ENCODE measurements at places on chromosomes 5 and 9.

GRCh38 chr9:31839273-31839672 is 545.2 kb upstream of the ACO1 start:
- DNase-seq = no peak

GRCh38 chr5:125421006-125421405 is 674.6 kb upstream of the ZNF608 start:
- no peak for DNase-seq

DNA sequence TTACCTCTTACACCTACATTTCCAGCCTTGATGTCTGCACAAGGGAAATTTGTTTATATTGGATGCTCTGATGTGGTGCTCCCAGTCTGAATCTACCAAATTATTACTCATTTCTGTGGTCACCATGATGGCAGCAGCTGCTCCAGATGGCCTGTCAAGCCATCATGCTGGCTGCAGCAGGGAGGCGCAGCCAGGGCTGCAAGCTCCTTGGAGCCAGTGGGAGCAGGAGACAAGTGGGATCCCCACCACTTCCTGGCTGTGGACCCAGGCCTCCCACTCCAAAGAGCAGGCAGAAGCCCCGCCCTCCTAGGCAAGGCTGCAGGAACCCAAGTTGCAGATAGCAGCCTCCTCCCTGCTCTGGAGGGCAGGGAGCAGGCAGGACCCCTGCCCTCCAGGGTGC is 241.1 kb upstream of the ATP10B start:
- DNase-seq = no peak

- DNase-seq = no peak
These were observed 741 bp upstream of the NKX2-5 start for GRCh38 chr5:173235499-173236394.

DNA sequence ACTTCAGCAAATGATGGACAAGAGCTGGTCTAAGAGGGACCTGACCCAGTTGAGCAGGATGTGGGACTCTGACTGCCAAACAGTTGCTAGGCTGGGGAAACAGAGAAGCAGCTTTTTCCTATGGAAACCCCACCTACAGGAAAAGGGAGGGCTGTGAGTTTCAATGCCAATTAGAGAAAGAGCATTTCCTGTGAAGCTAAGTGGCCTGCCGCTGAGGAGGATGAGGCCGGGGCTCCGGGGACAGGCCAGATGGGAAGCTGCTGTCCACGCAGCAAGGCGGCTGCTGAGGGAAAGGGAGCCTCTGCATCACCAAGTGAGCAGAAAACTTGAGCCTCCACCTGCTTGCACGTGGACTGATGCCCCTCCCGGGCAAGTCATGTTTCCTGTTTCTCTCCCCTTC is at the start of gene PCDH12:
PCDH12 (minus strand) TSS at position 90 of the 400 bp plus-strand sequence. CDS start 351 bp downstream, outside the sequence.
- DNase-seq = no peak

- DNase-seq = no peak
These were observed 55.3 kb downstream of the DAP start for GRCh38 chr5:10705747-10706146.

GRCh38 chr5:54443270-54443669 is 12.2 kb upstream of the HSPB3 start:
- no peak for DNase-seq

GRCh38 chr5:146528236-146528635 is 12.2 kb upstream of the GPR151 start:
- no peak for DNase-seq

- no peak for DNase-seq
These were observed 80.6 kb upstream of the SMIM23 start for GRCh38 chr5:171705036-171705435.

GRCh38 chr9:68981789-68982188 is 32.1 kb downstream of the PRKACG start:
- DNase-seq = no peak

- DNase-seq = no peak
These were observed 31.7 kb downstream of the HSDL2 start for GRCh38 chr9:112411626-112412027.

DNA sequence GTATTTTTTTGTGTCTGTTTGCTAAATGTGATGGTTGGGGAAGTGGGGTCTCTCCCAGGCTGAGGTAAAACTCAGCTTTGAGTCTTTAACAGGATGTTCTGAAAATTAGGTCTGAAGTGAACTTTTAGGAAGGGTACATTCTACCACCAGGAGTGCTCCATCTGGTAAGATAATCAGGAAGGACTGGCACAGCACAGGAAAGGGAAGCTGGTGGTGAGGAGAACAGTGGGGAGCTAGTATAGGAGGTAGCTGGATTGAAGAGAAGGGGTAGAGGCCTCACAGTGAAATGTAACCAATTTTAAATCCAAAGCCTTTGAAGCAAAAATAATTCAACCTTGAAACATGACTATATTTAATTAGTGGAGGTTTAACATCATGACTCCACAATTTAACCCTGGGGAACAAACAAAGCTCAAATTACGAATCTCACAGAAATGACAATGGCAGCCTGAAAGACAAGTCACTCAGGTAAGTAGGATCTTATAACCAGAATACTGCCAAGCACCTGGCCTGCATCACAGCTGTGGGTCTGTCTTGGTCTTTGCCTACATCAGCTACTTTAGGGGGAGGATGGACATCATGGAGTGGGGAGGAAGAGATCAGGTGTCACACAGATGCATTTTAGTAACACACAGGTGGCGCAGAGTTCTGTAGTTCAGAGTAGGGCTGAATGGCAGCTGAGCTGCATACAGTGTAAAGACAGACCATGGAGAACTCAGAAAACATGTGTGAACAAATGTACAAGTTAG is 445.3 kb downstream of the DMRT2 start:
- DNase-seq = no peak

DNA sequence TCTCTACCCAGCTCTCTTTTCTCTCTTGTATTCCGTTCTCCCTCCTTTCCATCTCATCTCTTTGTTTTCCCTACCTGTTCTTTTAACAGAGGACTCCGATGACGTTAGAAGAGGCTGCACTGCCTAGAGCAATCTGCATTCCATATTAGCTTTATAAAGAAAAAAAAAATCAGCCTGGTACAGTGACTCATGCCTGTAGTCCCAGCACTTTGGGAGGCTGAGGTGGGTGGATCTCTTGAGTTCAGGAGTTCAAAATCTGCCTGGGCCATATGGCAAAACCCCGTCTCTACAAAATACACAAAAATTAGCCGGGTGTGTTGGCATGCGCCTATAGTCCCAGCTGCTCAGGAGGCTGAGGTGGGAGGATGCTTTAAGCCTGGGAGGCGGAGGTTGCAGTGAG is 49.0 kb downstream of the DAPK1 start:
- no peak for DNase-seq

GRCh38 chr5:56610093-56610698 is 205.2 kb upstream of the MAP3K1 start:
- no peak for DNase-seq

- DNase-seq = no peak
These were observed 1860.7 kb upstream of the WWC1 start for GRCh38 chr5:166430491-166431319.

DNA sequence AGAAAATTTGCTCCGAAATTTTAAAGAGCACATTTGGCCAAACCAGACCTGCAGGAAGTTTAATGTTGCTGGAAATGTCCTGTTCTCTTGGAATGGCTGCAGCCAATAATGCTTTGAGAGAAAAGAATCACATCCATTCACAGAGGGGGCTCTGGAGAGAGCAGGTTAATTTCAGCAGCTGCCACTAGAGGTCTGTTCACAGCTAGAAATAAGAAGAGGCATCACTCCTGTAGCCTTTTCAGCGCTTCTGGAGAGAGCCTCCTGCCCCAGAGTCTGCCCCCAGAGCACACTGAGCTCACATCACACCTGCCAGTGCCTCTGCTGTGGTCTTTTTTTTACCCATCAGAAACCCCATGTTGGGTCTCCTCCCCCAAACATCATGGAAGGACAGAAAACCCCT is 124.8 kb upstream of the RAD23B start:
- no peak for DNase-seq

- no peak for DNase-seq
These were observed 83.7 kb downstream of the PDE8B start for GRCh38 chr5:77294185-77294584.

DNA sequence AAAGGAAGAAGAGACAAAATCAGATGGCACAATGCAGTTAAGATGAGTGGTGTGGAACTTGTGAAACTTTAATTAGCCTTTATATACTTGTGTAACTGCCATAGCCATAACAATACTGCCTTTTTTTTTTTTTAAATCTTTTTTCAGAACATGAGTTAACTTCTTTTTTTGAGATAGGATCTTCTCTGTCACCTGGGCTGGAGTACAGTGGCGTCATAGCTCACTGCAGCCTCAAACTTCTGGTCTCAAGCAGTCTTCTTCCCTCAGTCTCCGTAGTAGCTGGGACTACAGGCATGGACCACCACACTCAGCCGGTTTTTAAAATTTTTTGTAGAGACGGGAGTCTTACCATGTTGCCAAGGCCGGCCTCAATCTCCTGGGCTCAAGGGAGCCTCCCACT is 37.2 kb downstream of the GPBP1 start:
- DNase-seq = no peak

DNA sequence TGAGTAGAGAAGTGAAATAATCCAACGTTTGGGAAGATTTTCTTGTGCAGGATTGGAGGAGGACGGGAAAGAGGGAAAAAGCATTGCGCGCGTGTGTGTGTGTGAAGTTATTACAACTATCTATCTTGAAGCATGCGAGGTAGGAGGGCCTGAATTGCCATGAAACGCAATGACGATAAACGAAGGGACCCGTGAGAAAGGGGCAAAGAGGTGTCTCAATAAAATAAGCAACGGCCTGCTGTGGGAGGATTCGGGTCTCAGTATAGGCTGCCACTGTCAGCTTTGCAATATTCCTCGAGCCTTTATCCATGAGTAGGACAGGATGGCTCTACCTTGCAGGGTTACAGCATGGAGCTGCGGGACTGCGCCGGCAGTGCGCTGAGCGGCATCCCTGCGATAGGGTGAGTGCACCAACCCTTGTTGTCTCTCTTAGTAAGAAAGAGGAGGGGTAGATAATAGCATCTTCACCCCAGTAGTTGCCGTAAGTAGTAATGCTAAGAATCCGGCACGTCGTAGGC is 631 bp upstream of the RCL1 start:
- no peak for DNase-seq

DNA sequence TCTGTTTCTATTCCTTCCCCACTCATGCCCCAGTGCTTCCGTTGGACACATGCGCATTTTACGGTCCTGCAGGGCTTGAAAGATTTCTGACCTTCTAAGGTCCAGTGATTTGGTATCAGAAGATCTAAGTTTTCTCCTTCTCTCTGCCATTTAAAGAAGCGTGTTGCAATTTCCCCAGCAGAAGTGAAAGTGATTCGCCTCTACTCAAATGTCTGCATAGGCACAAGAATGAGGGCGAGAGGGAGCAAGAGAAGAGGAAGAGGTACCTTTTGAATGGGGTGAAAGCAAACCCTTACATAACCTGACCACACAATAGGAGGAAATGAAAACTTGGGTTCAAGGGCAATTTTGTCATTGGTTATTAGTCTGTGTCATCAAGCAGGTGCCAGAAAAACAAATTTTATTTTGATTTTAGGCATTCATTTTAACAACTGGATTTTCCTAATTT is 31.7 kb upstream of the NR3C1 start:
- no peak for DNase-seq

- DNase-seq = no peak
These were observed 9.0 kb upstream of the ENC1 start for GRCh38 chr5:74649421-74649973.

DNA sequence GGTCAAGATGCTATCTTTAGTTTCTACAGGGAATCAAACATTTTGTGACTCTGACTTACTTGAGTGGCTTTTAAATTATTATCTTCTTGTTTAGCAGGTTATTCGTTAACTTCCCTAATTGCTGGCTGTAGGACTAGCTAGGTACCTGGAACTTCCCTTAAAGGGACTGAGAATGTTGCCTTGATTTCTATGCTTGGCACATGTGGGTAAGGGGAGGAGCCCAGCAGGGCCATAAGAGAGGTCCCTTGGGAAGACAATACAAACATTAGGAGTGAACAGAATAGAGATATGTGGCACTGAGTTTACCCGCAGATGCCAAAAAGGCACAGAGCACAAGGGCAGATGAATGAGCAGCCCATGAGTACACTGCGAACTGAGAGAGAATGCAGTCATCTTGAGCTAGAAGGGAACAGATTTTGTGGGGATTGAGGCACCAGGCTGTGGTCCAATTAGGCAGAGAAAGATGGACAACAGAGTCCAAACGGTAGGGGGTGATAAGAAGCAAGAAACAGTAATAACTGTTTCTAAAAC is 9.8 kb downstream of the CKMT2 start:
- DNase-seq = no peak

GRCh38 chr9:96651626-96652025 is 3.5 kb downstream of the PRXL2C start:
- DNase-seq = no peak

DNA sequence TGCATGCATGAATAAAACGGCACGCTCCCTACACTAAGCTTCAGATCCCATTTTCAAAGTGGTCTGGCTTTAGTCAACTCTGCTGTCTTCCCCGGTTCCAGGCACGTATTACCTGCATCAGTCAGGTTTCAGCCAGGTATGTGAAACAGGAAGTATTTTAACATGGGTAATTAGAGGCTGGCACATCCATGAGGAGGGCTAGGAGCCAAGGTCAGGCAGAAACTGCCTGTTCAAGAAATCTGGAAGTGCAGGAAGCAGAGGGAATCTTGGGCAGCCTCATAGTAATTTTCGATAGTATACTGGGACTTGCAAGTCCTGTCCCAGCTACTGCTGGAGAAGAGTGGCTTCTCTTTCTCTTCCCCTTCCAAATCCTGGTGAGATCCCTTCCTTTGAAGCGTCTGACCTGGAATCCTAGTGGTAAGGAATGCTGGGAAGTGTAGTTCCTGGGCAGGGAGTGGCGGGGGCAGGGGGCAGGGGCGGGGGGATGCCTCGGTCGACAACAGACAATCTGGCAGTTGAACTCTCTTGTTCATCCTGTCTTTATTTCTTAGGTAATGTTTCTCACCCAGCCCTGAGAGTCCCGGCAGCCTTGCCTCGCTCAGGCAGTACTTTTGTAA is 403.1 kb downstream of the TLE4 start:
- no peak for DNase-seq

- DNase-seq = no peak
These were observed 579 bp upstream of the NTRK2 start for GRCh38 chr9:84669013-84669287.

DNA sequence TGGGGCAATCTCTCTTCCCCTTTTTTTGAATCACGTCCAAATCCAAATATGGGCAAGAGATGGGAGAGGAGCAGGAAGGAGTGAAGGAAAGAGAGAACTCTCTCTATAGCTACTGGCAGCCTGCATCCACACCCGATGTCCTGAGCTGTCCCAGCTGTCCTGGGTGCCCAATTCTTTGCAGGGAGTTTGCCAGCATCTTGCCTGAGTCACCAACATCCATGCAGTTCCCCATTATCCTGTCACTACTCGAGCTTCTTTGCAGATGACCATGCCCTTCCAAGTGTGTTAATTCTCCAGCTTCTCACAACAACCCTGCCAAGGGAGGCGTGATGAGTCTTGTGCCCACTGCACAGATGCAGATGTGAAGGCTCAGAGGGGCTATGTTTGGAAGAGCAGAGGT is 127.1 kb downstream of the NSG2 start:
- DNase-seq = no peak

DNA sequence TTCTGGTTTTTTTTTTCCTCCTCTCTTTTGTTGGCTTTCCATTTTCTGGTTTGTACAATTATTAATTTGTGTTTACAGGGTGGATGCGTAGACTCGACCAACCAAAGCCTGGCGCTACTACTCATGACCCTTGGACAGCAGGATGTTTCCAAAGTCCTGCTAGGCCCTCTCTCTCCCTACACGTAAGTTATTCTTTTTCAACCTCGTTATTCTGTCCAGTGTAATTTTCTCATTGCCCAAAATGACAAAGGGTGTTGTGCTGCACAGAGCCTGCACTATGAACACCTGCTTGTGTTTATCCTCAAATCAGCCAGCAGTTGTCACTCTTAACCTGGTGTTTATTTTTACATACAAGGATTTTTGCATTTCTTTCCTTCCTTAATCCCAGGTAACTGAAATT is 56.6 kb downstream of the RCL1 start:
- no peak for DNase-seq

GRCh38 chr5:30436691-30437090 is 756.8 kb upstream of the CDH6 start:
- no peak for DNase-seq

All from activated T-helper 1 cell treated with Interleukin-2 at 50 U/mL for 16 hours (primary cell).